Transverse colon (tissue), 4 donors: ENCODE measurements at places on chromosomes 6 and 20. TPM values are rescaled to one million over a fixed set of nuclear protein-coding genes. Genes with fewer than 3 reads are reported as not detected.

The FABP7 gene
- not detected for total RNA-seq

The OLIG3 gene
- total RNA-seq: not detected

The PRND gene
- total RNA-seq: not detected

The TNF gene
- 1.1 TPM for total RNA-seq

The PHACTR1 gene
- 3.2 TPM for total RNA-seq

The SLC22A23 gene
- total RNA-seq: 104 TPM

The CITED2 gene
- 92.9 TPM for total RNA-seq

The RAET1G gene
- total RNA-seq: not detected

The MAS1 gene
- total RNA-seq: not detected

The GATA5 gene
- not detected for total RNA-seq

The TCF15 gene
- not detected for total RNA-seq

The LRRC73 gene
- 0.96 TPM for total RNA-seq

The TMEM14C gene
- total RNA-seq: 9.7 TPM

The FAM83C gene
- total RNA-seq: not detected

The PAK5 gene
- not detected for total RNA-seq

The SSTR4 gene
- not detected for total RNA-seq

The ATP9A gene
- total RNA-seq: 66.3 TPM

The PRSS16 gene
- 13.5 TPM for total RNA-seq

The PLN gene
- total RNA-seq: 52.0 TPM

The ARFGAP1 gene
- total RNA-seq: 53.1 TPM

The GGTLC1 gene
- total RNA-seq: not detected

The LY6G5C gene
- 0.95 TPM for total RNA-seq

The PGC gene
- not detected for total RNA-seq

The ADGRB3 gene
- 0.37 TPM for total RNA-seq

The RAMACL gene
- 1.2 TPM for total RNA-seq

The IP6K3 gene
- total RNA-seq: not detected

The TAAR8 gene
- not detected for total RNA-seq

The IL17A gene
- not detected for total RNA-seq

The LGSN gene
- not detected for total RNA-seq

The HTR1B gene
- not detected for total RNA-seq

The SYCP2L gene
- not detected for total RNA-seq

The PTK6 gene
- total RNA-seq: 97.1 TPM

The MARCKS gene
- total RNA-seq: 64.2 TPM

The C20orf202 gene
- 0.32 TPM for total RNA-seq

The WFDC10B gene
- 1.9 TPM for total RNA-seq

The ID4 gene
- total RNA-seq: 7.1 TPM

The LCA5 gene
- 2.2 TPM for total RNA-seq

The SIGLEC1 gene
- 17.6 TPM for total RNA-seq

The FLRT3 gene
- total RNA-seq: 4.6 TPM

The DDX43 gene
- 1.2 TPM for total RNA-seq

The LY6G5B gene
- 14.1 TPM for total RNA-seq

The ENPP1 gene
- total RNA-seq: 24.0 TPM

The CCN5 gene
- 13.9 TPM for total RNA-seq

The SLC32A1 gene
- total RNA-seq: not detected

The HLA-DPA1 gene
- total RNA-seq: 77.8 TPM

The DST gene
- 535 TPM for total RNA-seq
